Cardiac fibroblast (primary cell): ENCODE measurements at places on chromosomes 11 and 22.
A peak's percentile ranks its signal among the peaks of the same experiment; 100 is the strongest.

GRCh38 chr22:22184277-22184807 lies 60.2 kb upstream of the VPREB1 start:
- DNase-seq, result no peak

GRCh38 chr11:70319396-70320076 lies 49.0 kb downstream of the PPFIA1 start:
- no peak for DNase-seq

DNA sequence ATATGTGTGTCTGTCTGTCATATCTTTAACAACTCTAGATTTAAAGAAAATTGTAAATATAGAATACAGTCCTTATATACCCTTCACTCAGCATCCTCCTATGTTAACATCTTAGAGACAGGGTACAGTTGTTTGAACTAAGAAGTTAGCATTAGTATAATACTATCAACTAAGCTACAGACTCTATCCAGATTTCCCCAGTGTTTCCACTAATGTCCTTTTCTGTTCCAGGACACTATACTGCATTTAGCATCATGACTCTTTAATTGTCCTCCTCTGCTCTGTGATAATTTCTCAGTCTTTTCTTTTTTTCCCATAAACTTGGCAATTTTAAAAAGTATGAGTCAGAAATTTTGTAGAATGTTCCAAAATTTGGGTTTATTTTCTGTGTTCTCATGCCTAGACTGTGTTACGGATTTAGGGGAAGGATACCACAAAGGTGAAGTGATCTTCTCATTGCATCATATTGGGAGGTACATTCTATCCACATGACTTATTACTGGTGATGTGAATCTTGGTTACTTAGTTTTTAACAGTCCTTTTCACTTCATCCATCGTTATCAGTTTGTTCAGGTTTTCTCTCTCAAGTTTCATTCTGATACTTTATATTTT lies 168.4 kb downstream of the SBF2 start:
- DNase-seq, result peak; percentile 70

GRCh38 chr11:96014217-96014616 lies 90.3 kb upstream of the MTMR2 start:
- peak; percentile 78 for DNase-seq

DNA sequence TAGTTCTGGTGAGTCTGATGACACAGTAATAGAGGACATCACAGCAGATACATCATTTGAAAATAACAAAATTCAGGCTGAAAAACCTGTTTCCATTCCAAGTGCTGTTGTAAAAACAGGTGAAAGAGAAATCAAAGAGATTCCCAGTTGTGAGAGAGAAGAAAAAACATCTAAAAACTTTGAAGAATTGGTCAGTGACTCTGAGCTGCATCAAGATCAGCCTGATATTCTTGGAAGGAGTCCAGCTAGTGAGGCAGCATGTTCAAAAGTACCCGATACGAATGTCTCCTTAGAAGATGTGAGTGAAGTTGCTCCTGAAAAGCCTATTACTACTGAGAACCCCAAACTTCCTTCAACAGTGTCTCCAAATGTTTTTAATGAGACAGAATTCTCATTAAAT lies 38.7 kb downstream of the RTN3 start:
- DNase-seq, result peak; percentile 69

DNA sequence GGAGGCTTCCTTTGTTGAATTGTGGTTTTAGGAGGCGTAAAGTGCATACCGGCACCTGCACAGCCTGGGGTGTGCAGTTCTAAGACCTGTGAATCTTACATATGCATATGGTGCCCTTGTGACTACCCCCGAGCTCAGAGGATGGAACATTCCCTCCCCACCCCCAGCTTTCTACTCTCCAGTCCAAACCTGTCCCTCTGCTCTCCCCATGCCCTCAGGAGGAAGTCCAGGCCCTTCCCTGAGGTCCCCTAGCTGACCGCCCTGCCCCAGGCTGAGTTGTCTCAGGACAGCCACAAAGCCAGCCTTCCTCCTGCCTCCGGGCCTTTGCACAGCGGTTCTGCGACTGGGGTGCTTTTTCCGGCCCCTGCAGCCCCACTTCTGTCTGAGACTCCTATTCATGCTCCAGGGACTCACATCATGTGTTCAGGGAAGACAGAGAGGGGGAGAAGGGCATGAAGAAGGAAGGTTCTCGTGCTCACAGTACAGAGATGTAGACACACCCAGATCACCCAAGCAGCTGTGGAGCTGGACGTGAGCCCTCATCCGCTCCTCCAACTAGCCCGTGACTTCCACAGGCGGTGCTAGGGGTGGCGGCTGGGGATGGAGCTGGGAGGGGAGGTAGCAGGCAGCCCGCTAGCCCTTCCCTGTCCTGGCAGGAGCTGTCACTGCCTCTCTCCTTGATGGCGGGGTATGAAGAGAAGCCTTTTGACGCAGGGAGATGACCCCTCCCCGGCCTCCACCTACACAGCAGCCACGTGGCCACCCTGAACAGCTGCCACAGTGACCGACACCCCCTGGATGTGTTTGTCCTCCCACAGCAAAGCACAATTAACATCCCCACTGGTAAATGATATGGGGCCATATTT lies 50.8 kb downstream of the FLRT1 start:
- peak; percentile 7 for DNase-seq

DNA sequence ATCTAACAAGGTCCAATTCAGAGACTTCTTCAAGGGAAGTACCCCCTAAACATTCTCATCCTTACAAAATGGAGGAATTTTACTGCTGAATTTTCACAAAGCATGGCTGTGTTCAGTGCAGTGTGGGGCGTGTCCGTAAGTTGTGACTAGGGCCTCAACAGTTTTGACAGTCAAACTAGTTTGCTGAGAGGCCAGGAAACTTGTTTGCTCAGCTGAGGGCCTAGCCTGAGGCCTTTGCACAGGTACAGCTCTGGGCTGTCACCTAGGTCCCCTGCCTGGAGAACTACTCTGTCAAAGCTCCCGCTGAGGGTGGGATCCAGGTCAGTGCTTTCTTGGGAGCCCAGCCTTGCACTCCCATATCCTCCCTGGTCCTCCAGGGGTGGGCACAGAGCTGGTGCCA lies 27.9 kb downstream of the TCP11L1 start:
- no peak for DNase-seq

GRCh38 chr11:107733518-107733917 lies 21.7 kb upstream of the SLN start:
- DNase-seq, result no peak

GRCh38 chr11:69551963-69552362 lies 70.5 kb downstream of the LINC01488 start:
- DNase-seq, result no peak

DNA sequence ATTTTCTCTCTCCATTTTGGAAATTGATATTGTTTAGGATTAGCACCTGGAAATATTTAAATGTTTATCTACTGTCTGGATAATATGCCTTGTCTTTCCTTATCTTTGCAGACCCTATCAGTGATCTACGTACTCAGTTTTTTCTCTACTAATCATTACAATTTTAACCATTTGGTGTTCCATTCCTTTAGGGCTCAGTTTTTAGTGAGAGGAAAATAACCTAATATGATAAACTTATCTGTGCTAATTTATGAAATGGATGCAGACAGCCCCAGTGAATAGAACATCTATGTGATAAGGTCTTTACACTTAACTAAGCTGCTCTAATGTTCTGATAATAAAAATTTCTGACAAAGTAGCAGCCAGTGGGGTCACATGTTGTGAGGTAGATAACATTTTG lies 68.5 kb downstream of the SVIP start:
- no peak for DNase-seq

- no peak for DNase-seq
These were observed 16.8 kb upstream of the PRG2 start for GRCh38 chr11:57407010-57407920.

DNA sequence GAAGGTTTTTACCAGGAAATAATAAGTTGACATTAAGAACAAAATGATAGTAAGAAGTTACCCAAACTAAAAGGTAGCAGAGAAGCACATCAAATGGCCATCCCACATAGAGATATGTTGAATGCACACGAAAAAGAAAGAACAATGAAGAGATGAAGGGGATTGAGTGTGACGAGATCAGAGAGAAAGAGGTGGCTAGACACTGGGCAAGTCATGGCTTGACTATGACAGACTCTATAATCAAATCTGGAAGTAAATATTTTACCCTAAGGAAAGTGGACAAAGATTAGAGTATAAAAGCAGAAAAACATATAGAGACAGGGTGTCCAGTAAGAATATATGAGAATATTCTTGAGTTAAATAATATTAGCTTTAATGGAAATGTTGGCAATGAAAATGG lies 31.4 kb downstream of the CASP12 start:
- no peak for DNase-seq

GRCh38 chr11:130606781-130607511 lies 158.5 kb downstream of the ADAMTS15 start:
- DNase-seq, result peak; percentile 76

GRCh38 chr22:37509059-37509860 lies 10.0 kb downstream of the CARD10 start:
- DNase-seq, result no peak

- DNase-seq, result no peak
These were observed 55.4 kb upstream of the B3GNT6 start for GRCh38 chr11:76978818-76979217.

- DNase-seq, result no peak
These were observed 16.7 kb downstream of the ABTB2 start for GRCh38 chr11:34341096-34341495.

- DNase-seq, result no peak
These were observed 3.1 kb upstream of the EHD1 start for GRCh38 chr11:64881476-64881875.

- DNase-seq, result peak; percentile 26
These were observed 11.7 kb upstream of the IL2RB start for GRCh38 chr22:37161443-37161842.

- no peak for DNase-seq
These were observed 70.6 kb downstream of the PDHX start for GRCh38 chr11:34986883-34987520.

GRCh38 chr11:40130427-40130826 lies 1329.0 kb downstream of the LRRC4C start:
- DNase-seq, result no peak

DNA sequence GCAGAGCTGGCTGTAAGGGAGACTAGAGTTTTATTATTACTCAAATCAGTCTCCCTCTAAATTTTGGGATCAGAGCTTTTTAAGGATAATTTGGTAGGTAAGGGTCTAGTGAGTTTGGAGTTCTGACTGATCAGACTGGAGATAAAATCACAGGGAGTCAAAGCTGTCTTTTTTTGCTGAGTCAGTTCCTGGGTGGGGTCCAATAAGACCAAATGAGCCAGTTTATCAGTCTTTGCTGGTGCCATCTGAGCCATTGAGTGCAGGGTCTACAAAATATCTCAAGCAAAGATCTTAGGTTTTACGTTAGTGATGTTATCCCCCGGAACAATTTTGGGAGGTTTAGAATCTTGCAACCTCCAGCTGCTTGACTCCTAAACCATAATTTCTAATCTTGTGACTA lies 935.1 kb upstream of the RAG2 start:
- DNase-seq, result no peak
